ENCODE measurements at places on chromosomes 3 and 15.

DNA sequence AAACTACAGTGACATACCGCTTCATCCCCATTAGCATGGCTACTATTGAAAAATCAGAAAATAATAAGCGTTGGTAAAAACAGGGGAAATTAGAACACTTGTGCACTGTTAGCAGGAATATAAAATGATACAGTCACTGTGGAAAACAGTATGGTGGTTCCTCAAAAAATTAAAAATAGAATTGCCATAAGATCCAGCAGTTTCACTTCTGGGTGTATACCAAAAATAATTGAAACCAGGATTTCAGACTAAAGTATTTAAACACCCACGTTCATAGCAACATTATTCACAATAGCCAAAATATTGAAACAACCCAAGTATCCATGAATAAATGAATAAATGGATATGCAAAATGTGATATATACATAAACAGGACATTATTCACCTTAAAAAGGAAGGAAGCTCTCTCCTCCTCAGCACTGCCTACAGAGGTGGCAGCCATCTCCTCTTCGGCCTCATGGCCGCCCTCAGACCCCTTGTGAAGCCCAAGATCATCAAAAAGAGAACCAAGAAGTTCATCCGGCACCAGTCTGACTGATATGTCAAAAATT, 34.1 kb downstream of the NGLY1 start:
- no peak for DNase-seq

DNA sequence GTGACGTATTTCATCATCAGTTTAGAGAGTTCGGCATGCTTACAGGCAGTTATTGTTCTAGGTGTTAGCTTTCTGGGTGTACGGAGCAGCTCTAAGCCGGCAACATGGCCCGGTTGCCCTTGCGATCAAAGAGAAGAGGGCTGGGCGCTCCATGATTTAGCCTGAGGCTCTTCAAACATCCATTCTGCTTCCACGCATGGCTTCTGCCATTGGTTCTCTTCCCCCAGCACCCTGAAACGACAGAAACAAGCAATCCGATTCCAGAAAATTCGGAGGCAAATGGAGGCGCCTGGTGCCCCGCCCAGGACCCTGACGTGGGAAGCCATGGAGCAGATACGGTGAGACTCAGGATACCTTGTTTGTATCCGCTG, 574 bp downstream of the NGRN start:
- DNase-seq: peak; percentile 66

- DNase-seq: no peak
Observed at GRCh38 chr3:197737319-197737649, 580 bp upstream of the RUBCN start.

- peak; percentile 8 for DNase-seq
Observed at GRCh38 chr3:126131881-126132750, 48.2 kb upstream of the SLC41A3 start.

DNA sequence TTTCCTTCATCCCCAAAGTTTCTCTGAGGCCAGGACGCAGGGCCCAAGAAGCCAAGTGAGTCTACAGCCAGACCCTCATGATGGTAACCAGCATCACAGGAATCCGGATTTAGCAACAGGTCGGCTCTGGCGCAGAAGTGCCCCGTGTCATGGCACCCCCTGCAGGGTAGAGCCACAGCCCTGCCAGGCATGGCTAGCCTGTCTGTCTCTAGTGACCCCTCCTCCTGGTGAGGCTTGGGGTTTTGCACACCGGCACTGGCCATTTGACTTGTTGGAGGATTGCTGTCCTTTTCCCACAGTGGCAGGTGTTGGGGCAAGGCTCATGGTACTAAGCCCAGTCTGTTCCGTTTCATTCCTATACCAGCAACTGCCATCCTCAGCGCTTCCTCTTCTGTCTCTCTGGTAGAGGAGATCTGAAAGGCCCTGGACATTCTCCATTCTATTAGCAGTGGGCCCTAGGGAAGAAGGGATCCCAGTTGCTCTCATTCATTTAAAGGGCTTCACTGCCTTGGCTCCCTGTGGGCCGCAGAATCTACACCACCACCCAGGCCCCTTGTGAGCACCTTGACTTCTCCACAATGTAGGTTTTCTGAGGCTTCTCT, 9.4 kb upstream of the CHAC1 start:
- DNase-seq: no peak

DNA sequence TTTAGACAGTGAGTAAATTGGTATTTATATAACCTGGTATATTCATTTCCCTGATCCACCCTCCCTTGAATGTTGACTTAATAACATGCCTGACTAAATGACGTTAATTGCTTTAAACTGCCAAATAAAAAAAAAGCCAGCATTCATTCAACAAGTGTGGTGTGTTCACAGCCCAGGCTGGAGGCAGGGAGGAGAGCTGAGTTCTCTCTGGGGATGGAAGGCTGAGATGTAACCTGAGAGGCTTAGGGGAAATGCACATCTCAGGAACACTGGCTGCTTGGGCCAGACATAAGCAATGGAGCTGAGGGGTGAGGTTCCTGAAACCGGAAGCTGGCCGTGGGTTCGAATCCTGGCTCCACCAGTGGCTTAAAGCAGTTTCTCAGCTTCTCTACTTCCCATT, 17.3 kb downstream of the CACNA2D3 start:
- DNase-seq: no peak

Data from stimulated activated CD8-positive, alpha-beta memory T cell treated with anti-CD3 and anti-CD28 coated beads, Interleukin-4, amount 100 ng/mL, for 48 hours (primary cell).